ENCODE measurements at places on chromosomes 2 and 18. TPM values are rescaled to one million over a fixed set of nuclear protein-coding genes. Genes with fewer than 3 reads are reported as not detected.

Gene RAX
- not detected for total RNA-seq

Gene FBLN7
- 2.9 TPM for total RNA-seq

Gene DNAJC5G
- not detected for total RNA-seq

Gene OXER1
- total RNA-seq: 3.7 TPM

Gene ANO7
- 2.7 TPM for total RNA-seq

Gene EVA1A
- 0.43 TPM for total RNA-seq

Gene PHOSPHO2
- total RNA-seq: 9.6 TPM

Gene POTEI
- 0.03 TPM for total RNA-seq

Gene KCNG2
- not detected for total RNA-seq

Gene PRKAG3
- total RNA-seq: not detected

- DNase-seq: no peak
Measured at GRCh38 chr18:24428709-24429108, 2.2 kb downstream of the IMPACT start.

DNA sequence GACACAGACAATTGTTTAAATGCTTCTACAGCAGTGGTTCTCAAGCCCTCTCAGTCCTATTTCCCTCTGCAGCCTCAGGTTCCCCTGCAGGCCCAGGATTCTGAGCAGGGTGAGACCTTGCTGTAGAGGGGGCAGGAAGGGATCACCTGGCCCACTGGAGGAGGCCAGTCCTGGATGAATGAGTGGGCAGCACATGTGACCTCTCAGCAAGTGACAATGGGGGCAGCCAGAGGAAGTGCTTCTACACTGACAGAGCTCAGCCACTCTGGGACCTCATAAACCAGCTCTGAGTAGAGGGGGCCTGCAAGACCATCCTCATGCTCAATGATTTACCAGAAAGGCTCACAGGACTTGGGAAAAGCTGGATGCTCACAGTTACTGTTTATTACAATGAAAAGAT, 63.2 kb downstream of the ASB1 start:
- DNase-seq: no peak

- no peak for DNase-seq
Measured at GRCh38 chr18:59021500-59021899, 118.2 kb upstream of the SEC11C start.

DNA sequence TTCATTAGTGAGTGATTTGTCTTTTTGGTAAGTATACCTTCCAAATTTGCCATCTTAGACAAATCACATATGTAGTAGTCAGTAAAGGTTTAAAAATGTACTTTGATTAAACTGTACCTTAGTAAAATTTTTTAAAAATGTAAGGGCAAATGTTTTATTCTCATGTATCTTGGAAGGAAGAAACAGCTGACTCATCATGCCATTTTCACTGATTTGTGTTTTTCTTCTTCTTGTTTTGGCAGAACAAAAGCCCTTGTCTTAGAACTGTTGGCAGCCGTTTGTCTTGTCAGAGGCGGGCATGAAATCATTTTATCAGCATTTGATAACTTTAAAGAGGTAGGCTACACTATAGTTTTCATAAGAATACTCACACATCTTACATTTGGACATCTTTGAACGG, 136.5 kb downstream of the PRPF40A start:
- DNase-seq: no peak

DNA sequence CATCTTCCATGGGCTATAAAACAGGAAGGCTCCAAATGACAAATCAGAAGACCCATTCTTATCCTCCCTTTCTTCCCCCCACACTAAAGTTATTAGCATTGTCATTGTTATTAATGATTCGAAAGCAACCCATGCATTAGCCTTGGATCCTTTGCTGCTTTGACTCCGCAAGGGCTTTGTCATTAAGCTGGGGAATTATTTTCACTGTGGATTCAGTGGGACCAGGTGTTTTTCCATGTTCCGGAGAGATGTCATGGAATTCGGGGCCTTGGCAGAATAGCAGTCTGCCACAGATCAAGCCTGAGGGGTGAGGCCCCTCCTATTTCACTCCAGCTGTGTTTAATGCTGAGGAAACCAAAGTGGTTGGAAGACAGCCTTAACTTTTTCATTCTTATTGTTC, 357.1 kb downstream of the EN1 start:
- no peak for DNase-seq

DNA sequence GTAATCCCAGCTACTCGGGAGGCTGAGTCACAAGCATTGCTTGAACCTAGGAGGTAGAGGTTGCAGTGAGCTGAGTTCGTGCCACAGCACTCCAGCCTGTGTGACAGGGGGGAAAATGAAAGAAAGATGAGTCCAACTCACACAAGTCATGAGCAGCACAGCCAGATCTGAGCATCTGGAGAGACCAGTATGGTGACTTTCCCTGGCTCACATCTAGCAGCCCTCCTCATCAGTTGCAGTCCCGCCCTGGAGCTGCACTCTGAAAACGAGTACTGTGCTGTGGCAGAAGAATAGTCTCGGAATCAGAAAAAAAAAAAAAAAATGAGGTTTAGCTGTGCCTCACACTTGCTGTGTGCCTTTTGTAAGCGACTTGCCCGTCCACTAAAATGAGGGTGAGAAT, 74.4 kb upstream of the TRIB2 start:
- DNase-seq: no peak

- DNase-seq: peak; percentile 21
Measured at GRCh38 chr2:217186668-217187159, 326.9 kb upstream of the TNP1 start.

GRCh38 chr2:98388081-98388480, 41.8 kb downstream of the CNGA3 start:
- DNase-seq: no peak

DNA sequence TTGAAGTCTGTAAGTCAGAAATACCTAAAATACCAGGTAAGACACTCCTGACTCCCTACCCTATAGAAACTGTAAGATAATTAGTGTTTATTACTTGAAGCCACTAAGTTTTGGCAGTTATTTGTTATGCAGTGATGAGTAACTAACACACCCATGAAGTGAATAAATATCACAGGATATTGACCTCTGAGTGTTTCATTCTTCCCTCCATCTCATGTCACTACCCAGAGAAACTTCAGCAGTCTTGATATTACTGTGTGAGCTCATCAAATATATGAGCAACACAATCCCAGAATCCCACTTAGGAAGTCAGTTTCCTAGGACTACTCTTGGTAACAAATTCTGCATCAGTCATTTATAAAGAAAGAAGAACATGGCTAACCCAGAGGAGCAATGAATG, 529.7 kb downstream of the FBXO15 start:
- DNase-seq: no peak

GRCh38 chr2:124333784-124334183, 308.7 kb downstream of the CNTNAP5 start:
- DNase-seq: peak; percentile 18

GRCh38 chr2:223008956-223009355, 43.0 kb upstream of the KCNE4 start:
- no peak for DNase-seq

DNA sequence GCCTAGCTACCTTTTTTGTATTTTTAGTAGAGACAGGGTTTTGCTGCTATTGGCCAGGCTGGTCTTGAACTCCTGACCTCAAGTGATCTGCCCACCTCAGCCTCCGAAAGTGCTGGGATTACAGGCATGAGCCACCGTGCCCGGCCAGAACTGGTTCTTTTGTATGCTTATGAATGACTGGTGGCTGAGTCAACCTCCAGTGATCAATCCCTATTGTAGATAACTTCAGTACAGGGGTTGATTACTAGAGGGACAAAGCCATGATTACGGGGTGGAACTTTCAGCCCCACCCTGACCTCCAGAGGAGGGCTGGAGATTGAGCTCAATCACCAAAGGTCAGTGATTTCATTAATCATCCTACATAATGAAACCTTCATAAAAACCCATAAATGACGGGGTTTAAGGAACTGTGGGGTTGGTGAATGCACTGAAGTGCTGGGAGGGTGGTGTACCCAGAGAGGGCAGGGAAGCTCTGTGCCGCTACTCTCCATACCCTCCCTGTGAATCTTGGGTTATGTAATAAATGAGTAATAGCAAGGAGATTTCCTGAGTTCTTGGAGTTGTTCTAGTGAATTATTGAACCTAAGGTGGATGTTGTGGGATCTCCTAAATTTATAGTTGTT, 281.8 kb upstream of the CXCR4 start:
- peak; percentile 47 for DNase-seq

DNA sequence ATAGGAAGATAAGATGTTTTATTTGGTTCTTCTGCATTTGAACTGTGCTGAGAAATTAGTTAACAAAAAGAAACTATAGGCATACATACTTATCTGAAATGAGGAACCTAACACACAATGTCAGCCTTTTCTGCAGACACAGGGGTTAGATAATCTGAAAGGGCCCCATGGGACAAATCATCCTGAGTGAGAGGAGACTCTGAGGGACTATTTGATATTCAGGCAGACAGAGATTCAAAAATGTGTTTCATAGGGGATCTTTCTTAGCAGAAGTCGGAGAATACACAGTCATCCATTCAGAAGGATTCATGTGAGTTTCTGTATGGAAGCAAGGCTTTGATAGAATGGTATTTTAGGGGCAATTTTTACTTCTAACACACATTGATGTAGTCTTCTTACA, 79.1 kb downstream of the NCKAP5 start:
- DNase-seq: no peak

DNA sequence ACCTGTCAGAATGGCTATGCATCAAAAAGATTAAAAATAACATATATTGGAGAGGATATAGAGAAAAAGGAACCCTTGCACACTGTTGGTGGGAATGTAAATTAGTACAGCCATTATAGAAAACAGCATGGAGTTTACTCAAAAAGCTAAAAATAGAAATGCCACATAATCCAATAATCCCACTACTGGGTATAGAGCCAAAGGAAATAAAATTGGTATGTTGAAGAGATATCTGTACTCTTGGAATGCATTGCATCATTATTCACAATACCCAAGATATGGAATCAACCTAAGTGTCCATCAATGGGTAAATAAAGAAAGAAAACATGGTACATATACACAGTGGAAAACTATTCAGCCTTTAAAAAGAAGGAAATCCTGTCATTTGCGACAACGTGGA, 77.2 kb downstream of the C1D start:
- no peak for DNase-seq

DNA sequence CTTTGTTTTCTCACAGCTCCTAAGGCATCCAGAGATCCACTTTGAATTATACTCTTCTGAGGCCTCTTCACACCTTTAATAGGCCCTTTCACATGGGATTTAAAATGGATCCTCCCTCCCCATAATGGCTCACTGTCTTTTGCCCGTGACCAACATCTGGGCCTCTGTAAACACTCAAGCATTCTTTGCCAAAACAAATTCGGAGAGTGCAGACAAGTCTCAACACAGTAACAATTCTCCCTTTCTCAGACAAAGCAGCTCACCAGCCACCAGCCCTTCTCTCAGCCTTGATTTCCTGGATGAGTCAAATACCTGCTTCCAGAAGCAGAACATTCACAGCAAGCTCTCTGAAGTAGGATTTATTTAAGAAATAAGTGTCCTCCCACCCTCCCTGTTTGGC, 14.0 kb upstream of the IMP4 start:
- no peak for DNase-seq

DNA sequence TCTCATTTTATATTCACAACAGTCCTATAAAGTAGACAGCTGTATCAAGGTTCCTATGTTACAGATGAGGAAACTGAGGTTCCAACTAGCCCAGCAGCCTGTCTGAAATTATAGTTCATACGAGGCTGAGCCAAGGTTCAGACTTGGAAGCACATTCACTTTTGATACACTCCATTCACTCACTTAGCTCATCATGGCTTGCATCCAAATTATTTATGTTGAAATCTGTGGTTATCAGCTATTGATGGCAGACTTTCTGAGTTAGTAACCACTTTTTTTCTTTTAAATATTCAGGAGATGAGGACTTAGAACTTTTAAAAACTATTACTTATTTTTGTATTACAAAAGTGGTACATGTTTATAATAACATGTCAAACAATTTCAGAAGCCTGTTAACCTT, 188.2 kb downstream of the MTX2 start:
- DNase-seq: no peak

- no peak for DNase-seq
Measured at GRCh38 chr2:109272461-109272860, 143.5 kb downstream of the SH3RF3 start.

DNA sequence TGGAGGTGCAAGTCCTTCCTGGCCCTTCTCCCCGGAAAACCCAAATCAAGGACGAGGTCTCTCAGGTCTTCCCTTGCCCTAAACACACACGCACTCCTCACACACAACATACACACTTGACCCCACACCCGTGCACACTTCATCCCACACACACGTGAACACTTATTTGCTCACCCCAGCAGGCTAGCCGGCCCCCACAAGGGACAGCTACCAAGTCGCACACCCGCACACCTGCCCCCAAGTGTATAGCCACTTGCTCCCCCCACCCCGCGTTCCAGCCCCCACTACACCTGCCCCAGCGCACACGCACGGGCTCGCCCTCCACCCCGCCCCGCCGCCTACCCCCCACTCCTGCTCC, 359 bp downstream of the TGFBRAP1 start:
- DNase-seq: no peak

GRCh38 chr2:45729753-45730512, 78.5 kb downstream of the PRKCE start:
- DNase-seq: no peak

GRCh38 chr2:8620611-8621382, 61.1 kb upstream of the ID2 start:
- DNase-seq: no peak

DNA sequence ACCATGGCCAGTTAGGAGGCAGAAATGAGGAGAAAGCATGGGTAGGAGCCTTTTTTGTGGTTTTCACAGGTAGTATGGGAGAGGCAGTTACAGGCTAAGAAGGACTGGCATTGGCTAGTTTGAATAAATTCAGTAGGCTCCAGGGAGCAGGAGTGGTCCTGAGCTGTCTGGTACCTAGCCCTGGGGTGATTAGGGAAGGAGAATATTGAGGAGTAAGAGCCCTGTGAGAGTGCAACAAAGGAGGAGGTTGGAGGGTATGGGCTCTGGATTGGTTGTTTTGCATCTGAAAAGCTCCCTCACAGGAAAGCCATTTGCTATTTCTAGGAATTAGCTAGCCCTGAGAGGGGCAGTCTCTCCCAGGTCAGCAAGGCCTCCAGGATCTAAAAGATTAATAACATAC, 13.3 kb upstream of the TCF7L1 start:
- DNase-seq: no peak

DNA sequence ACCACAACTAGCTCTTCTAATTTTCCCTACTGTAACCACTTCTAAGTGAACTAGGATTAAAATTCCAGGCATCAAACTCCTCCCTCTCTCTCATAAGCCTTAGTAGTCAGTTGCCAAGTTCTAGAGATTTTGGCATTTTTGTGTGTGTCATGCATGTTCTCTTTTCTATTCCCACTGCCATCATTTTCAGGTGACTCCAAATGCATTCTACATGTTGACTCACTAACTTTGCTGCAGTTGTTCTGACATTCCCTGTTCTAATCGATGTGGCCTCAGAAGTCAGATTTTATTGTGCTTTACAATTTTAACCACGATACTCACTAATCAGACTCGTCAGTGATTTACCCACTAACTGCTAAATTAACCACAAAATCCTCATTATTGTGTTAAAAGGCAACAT, 13.3 kb downstream of the DSC1 start:
- no peak for DNase-seq

GRCh38 chr2:20447437-20448245, 767 bp downstream of the RHOB start:
- peak; percentile 40 for DNase-seq

- no peak for DNase-seq
Measured at GRCh38 chr2:136383167-136383566, 265.2 kb upstream of the CXCR4 start.

Measured in mucosa of gallbladder (tissue), 1 donor.